ENCODE measurements at places on chromosomes 7 and 10.

- DNase-seq, result no peak
These were observed 133.9 kb upstream of the BMPER start for GRCh38 chr7:33771422-33771821.

DNA sequence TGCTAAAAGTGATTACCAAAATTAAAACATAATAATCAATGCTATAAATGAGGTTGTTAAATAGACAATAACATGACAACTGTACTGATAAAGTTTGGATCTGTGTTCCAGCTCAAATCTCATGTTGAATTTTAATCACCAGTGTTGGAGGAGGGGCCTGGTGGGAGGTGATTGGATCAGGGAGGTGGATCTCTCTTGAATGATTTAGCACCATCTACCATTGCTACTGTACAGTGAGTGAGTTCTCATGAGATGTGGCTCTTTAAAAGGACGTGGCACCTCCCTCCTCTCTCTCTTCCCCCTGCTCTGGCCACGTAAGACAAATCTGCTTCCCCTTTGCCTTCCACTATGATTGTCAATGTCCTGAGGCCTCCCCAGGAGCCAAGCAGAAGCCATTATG is 77.5 kb downstream of the HTR5A start:
- DNase-seq, result no peak

DNA sequence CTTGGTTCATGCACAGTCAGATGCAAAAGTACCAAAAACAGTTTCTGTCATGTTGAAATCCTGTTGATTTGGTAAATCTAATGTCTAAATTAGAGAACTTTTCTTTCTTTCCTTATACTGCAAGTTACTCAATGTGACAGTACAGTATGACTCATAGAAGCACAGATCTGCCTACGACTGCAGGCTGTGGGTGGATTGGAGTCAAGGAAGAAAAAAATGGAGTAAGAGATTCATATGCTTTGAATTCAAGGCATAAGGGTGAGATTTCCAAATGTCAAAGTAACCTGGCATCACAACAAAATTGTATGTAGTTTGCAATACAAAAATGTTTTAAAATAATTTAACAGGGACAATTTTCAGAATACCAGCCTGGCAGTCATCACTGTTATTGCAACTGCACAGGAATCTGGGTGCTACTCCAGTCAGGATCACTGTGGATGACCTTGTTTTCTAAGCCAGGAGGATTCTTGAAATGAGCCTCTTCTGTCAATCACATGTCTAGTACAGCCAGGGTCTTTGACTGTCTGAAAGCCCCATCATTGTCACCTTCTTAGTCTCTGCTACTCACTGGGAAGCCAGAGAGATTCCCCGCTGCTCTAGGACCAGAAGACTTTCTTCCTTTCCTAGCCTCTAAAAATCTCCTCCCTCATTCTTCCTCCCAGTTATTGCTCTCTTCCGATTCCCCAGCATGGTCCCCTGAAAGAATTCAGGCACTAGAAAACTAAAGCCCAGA is 83.6 kb downstream of the CD36 start:
- no peak for DNase-seq

- DNase-seq, result no peak
These were observed 213.5 kb upstream of the NRP1 start for GRCh38 chr10:33547976-33548375.

DNA sequence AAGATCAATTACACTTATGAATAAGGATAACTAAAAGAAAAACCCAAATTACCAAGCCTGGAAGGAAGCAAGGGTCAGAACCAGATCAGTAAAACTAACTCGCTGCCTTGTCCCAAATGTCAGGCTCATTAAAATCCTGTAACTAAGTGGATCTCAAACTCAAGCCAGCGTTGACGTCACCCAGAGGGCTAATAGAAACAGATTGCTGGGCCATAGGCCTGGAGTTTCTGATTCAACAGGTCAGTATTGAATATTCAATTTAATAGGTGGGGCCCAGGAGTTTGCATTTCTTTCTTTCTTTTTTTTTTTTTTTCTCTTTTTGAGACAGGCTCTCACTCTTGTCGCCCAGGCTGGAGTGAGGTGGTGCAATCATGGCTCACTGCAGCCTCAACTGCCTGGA is 397.0 kb downstream of the CALN1 start:
- no peak for DNase-seq

DNA sequence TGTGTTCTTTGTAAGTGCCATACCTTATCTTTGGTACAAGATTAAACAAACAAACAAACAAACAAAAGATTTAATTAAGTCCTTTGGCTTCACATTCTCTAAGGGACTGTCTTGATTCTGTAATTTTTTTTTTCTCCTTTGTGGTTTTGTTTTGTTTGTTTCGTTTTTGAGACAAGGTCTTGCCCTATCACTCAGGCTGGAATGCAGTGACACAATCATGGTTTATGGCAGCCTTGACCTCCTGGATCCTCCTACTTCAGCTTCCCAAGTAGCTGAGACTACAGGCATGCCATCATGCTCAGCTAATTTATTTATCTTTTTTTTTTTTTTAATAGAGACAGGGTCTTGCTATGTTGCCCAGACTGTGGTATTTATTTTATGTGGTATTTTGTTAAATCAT is 165.8 kb downstream of the LRRC4 start:
- no peak for DNase-seq

GRCh38 chr7:80678707-80679106 is 40.3 kb downstream of the CD36 start:
- DNase-seq, result no peak

- no peak for DNase-seq
These were observed 67.5 kb upstream of the EFCAB10 start for GRCh38 chr7:105648561-105649401.

- no peak for DNase-seq
These were observed 8.2 kb upstream of the RBP3 start for GRCh38 chr10:47339759-47340607.

- DNase-seq, result no peak
These were observed 7.9 kb downstream of the ENTPD7 start for GRCh38 chr10:99667108-99667751.

- DNase-seq, result no peak
These were observed 45.8 kb upstream of the RHEB start for GRCh38 chr7:151565541-151565940.

GRCh38 chr10:74752371-74753040 is 73.9 kb upstream of the KAT6B start:
- DNase-seq, result no peak

- no peak for DNase-seq
These were observed 447.7 kb downstream of the SUGCT start for GRCh38 chr7:40582539-40582938.

- no peak for DNase-seq
These were observed 217.2 kb upstream of the MKLN1 start for GRCh38 chr7:131110297-131111080.

All from activated CD8-positive, alpha-beta memory T cell treated with anti-CD3 and anti-CD28 coated beads for 4 hours (primary cell).